Kidney glomerular epithelial cell (primary cell): ENCODE measurements at places on chromosomes 6 and 20.

DNA sequence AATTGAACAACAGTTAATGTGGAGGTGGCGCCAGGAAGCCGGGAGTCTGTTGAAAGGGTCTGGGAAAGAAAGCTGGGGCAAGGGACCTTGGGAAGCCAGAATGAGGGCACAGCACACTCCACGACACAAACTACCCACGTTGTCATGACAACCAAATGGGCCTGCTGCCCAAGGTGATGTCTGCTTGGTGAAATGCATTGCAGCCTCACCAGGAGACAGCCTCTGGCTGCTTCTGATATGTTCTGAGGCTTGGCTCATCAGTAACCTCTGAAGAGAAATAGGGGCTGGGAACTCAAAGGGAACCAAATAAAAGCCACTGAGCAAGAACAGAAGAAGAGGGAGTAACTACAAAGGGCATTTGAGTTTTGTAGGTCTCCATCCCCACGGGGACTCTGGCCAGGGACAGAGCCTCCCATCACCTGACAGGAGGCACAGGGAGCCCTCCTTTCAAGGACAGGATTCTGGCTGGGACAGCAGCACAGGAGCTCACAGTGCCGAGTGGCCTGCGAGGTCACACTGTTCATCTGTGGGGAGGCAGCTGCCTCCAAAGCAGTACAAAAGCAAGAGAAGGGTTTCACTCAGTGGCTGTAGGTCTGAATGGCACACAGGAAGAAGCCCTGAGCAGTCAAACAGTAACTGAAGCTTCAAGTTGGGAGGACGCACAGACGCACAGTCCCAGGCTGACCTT is 44.6 kb upstream of the KCNK16 start:
- DNase-seq, result no peak

GRCh38 chr6:116514111-116514510 is 2.7 kb downstream of the CALHM5 start:
- DNase-seq, result no peak

GRCh38 chr6:17204533-17204932 is 76.6 kb upstream of the RBM24 start:
- no peak for DNase-seq

DNA sequence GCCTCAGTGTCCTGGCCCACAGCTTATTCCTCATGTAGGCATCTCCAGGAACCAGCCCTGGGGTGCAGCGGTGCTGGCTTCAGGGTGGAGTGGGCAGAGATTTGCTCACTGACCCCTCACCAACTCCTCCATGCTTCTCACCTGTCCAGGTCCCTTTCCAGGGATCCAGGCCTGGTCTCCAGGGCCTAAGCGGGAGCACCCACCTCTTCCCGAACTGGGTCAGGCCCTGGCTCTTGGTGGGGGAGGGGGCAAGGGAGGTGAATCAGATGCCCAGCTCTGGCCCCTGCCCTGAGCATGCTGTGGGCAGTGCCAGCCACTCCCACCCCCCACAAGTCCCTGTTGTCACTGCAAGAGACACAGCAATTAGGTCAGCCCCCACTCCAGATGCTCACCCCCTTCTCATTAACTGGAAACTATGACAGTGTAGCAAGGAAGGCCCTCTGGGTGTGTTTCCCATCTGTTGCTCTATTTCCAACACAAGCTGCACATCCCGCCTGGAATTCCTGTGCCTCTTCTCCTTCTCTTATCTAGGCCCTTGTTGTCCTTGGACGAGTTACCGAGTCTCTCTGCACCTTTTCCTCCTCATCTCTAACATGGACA is 37.0 kb downstream of the MDFI start:
- DNase-seq, result no peak

DNA sequence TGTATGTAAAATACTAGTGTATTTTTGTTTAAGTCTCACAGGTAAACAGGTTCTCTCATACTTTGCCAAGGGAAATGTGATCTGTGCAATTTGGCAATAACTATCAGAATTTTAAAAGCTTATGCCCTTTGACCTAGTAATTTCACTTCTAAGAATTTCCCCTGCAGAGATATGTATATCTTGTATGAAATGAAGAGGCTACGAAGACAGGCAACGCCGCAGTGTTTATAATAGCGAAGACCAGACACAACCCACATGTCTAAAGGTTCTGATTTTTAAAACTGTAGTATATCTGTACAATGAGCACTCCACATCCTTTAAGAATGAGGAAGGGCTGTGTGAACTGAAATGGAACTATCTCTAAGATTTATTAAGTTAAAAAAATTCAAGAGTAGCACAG is 7.5 kb downstream of the TRAF3IP2 start:
- no peak for DNase-seq

GRCh38 chr6:161228921-161229591 is 44.8 kb downstream of the AGPAT4 start:
- DNase-seq, result peak; percentile 91

DNA sequence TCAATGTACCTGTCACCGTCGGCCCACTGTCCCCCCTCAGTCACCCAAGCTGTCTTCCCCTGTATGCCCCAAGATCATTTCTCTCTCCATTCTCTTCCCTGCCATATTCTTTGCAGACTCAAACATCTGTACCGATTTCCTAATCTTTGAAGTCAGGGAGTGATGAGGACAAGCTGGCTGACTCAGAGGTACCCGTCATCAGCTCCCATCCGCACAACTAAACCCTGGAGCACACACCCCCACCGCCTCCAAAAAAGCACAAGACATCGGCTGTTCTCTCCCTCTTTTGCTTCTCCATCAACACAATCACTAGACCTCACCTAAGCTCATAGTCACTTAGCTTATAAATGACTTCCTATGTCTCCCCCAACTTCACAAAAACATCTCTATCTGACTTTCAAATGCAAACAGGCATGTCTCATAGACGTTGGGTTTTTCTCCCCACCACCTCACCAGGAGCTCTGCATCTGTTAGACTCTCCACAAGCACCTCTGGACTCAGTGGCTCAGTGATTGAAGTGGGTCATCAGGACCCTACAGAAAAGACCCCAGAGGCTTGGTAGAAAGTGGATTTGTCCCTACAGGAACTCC is 11.5 kb upstream of the NFATC2 start:
- DNase-seq, result no peak

GRCh38 chr6:95780037-95780436 is 202.7 kb downstream of the MANEA start:
- no peak for DNase-seq

DNA sequence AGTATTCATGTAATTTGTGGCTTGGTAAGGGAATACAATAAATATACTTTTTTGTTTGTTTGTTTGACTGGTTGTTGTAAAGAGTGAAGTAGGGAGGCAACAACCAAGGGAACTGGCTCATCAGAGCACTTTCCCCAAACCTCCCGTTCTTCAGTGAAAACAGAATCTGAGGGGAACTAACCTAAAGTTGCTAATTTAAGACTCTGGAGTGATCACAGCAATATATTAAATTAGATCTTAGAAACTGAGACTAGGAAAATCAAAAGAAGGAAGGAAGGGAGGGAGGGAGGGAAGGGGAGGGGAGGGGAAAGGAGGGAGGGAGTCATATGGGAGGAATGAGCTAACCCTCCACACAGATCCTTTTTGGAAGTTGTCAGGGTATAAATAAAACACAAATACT is 144.9 kb downstream of the SYNDIG1 start:
- no peak for DNase-seq

DNA sequence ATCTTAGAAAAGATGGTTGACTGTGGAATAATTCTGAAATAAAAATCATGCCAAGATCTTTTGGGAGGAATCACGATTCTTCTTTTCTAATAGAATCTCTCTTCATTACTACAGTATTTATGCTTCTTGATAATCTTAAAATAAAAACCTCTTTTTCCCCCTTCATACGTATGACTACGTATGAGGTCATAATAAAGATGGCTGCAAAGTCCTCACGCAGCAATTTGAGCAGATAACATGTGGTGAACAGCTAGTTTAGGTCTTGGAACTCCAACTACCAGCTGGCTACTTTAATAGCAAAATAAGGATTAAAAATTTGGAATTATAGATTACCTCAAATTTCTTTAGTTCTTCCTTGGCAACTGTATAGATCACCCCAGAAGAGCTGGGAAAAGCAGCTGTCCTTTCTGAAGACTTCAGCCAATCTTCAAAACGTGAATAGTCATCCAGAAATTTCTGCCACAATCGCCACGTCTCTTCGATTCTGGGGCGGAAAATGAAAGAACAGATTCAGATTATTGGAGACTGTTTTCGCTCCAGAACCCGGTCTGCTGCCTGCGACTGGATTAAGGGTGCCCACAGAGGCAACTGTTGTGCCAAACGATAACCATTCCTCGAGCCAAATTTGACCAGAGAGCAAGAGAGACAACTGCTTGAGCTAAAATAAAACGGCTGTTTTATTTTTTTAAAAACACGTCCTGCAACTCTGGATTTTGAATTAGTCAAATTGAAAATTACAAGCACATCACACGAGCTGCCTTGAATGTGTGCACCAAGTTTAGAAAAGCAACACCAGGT is 347.3 kb downstream of the ESR1 start:
- DNase-seq, result no peak

DNA sequence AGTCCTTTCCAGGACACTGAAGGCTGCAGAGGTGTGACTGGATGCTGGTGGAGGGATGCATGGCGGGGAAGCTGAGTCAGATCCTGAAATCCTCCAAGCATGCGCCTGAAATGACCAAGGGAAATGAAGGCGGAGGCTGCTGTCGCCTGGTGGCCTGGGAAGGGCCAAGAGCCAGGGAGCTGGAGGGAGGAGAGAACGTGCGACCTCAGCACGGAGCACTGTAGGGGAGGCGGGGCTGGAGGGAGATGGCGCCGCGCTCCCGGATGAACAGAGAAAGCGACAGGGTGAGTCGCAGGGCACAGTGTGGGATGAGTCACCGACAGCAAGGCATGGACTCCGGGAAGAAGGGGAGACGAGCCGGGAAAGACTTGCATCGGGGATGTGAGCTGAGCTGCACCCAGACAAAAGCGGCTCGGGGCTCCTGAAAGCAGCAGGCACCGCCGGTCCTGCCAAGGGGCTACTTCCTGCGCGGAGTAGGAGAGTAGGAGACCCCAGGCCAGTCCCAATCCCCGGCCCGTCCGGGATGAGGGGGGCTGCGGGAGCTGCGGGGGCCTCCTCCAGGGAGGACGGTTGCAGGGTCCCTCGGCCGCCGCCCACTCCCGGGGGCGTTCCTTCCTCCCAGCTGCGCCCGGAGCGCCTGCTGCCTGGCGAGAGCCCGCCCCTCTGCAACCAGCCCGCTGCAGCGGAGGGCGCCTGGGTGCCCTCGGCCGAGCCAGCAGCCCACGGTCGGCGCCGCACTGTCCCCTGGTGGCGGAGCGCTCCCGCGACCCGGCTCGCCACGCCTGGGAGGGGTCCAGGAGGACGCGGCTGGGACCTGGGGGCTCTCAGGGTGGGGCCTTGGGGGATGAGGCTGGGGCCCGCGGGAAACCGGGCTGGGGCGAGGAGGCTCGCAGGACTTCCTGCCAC is 11.0 kb upstream of the NQO2 start:
- peak; percentile 94 for DNase-seq

DNA sequence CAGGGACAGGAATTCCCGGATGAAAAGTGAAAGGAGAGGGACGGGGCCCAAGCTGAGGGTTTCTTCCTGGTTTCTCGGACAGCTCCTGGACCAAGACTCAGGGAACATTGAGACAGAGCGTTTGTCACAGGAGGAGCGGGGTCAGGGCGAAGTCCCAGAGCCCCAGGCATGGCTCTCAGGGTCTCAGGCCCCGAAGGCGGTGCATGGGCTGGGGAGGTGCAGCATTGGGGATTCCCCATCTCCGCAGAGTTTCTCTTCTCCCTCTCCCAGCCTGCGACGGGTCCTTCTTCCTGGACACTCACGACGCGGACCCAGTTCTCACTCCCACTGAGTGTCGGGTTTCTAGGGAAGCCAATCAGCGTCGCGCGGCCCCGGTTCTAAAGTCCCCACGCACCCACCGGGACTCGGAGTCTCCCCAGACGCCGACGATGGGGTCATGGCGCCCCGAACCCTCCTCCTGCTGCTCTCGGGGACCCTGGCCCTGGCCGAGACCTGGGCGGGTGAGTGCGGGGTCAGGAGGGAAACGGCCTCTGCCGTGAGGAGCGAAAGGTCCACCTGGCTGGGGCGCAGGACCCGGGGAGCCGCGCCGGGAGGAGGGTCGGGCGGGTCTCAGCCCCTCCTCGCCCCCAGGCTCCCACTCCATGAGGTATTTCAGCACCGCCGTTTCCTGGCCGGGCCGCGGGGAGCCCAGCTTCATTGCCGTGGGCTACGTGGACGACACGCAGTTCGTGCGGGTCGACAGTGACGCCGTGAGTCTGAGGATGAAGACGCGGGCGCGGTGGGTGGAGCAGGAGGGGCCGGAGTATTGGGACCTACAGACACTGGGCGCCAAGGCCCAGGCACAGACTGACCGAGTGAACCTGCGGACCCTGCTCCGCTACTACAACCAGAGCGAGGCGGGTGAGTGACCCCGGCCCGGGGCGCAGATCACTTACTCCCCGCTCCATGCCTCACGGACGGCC is 54.6 kb upstream of the POLR1H start:
- no peak for DNase-seq

DNA sequence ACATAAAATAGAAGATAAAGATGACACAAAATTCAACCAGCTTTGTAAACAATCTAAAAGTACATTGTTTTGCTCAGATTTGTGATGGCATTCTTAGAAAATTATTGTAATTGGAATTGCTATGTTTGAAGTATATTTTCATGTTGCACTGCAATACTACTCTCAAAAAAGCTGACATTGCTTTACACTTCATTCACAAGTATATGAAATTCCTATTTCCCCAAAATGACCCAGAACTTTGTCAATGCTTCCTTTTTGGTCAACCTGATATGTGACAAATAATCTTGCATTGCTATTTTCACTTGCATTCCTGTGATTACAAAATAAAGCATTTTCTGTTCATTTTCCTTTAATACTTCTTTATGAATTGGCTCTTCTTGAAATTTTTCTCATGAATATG is 104.1 kb upstream of the BMP5 start:
- no peak for DNase-seq

DNA sequence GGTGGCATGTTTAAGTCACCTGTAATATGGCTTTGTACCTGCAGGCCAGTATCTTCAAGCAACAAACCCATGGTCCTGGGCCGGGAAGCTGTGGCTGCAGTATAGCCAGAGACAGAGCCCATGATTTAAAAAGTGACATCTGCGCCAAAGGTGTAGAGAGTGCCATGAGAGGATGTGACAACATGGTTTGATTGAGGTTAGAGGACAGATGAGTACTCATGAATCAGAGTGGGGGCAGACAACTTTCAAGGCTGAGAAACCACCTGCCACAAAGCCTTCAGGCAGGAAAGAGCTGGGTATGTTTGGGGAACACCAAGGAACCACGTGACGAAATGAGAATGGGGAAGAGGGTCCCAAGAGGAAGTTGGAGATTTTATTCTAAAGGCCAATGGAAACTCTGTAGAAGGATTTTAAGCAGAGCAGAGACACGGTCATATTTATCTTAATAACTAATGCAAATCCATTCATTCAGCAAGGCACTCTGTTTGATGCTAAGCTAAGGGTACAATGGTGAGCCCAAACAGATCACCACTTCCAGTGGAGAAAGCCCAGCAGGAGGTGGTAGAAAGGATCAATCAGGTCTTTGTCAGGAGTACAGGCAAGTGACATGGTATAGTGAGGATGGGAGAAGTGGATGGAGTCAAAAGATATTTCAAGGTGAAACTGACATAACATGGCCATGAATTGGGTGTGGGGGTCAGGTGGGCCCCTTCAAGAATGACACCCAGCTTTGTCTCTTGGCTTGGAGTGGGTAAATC is 3.4 kb upstream of the MICAL1 start:
- DNase-seq, result no peak

GRCh38 chr6:8000188-8000596 is 64.0 kb downstream of the BLOC1S5 start:
- no peak for DNase-seq
